ENCODE measurements at places on chromosomes 1 and 21. TPM values are rescaled to one million over a fixed set of nuclear protein-coding genes. Genes with fewer than 3 reads are reported as not detected.

The NHLH1 gene
- 13.0 TPM for total RNA-seq

The KCNE2 gene
- 1.1 TPM for total RNA-seq

The LHX8 gene
- total RNA-seq: not detected

The GBP2 gene
- total RNA-seq: 6.8 TPM

The PMVK gene
- 19.3 TPM for total RNA-seq

The SPRR2A gene
- 0.29 TPM for total RNA-seq

The C1orf167 gene
- total RNA-seq: 0.28 TPM

The GSTM1 gene
- 5.2 TPM for total RNA-seq

The RBBP4 gene
- 175 TPM for total RNA-seq

The ILDR2 gene
- total RNA-seq: 6.5 TPM

The MAN1C1 gene
- total RNA-seq: 11.3 TPM

The PTPRC gene
- 0.21 TPM for total RNA-seq

The CLDN8 gene
- total RNA-seq: 0.09 TPM

The CFHR4 gene
- total RNA-seq: not detected

The OR2L13 gene
- 0.43 TPM for total RNA-seq

The TRIM67 gene
- 0.18 TPM for total RNA-seq

The ST6GALNAC3 gene
- total RNA-seq: not detected

The FCRL1 gene
- total RNA-seq: not detected

The BARHL2 gene
- total RNA-seq: 1.3 TPM

The GSTM3 gene
- 61.9 TPM for total RNA-seq

The BCL2L15 gene
- 1.2 TPM for total RNA-seq

The PCNX2 gene
- 36.9 TPM for total RNA-seq

The GJA8 gene
- total RNA-seq: 0.38 TPM

The C1QTNF12 gene
- total RNA-seq: 8.5 TPM

The GJA5 gene
- 0.31 TPM for total RNA-seq

The DHCR24 gene
- total RNA-seq: 50.1 TPM
